ENCODE measurements at places on chromosomes 7 and 10. TPM values are rescaled to one million over a fixed set of nuclear protein-coding genes. Genes with fewer than 3 reads are reported as not detected.

DNA sequence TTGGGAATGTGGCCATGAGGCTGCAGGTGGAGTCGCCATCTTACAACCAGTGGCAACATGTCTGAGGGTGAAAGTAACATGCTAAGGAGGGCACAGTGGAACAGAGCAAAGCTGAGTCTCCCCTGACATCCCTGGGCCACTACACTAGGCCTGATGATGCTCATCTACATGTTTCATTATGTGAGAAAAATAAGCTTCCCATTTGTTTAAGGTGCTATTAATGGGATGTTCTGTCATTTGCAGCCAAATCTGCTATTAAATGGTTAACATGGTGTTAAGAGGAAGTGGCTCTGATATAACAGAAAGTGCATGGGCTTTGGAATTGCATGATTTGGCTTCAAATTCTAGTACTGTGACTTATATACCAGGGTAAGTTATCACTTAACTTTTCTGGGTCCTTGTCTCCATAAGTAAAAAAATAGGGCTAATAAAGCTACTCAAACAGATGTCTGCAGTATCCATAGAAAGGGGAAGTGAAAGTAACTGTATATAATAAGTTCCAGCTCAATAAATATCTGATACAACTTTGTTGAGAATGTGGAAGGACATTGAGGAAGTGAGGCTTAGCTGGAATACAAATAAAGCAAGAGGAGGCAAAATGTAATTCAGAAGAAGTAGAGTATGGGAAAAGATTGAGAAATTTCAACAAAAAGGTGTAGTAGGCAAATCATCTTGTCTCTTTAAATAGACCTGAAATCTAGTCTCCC lies 158.9 kb downstream of the RTKN2 start:
- no peak for DNase-seq

DNA sequence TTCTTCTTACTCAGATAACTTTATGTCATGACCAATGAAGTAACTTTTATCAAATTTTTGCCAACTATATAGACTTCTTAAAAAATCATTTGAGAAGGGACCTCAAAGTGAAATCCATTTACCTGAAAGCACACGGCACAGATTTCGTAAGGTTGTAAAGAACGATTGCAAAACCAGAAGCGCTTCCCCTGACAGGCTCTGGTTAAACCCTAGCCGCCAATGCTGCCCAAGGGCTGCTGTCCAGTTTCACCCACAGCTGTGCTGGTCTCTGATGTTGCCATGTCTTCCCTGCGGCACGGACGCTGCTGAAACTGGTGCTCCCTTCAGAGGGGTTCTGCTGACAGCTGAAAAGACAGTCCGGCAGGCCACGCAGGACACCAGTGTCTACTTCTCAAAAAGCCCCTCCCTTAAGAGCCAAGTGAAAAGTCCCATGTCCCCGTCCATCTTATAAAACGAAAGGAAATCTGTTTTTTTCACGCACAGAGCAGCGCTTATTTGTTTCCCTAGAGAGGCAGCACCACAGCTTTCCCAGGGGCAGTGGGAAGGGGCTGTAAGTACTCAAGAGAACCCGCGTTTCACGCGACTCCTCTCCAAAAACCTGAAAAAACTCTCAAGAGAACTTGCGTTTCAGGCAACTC lies 32.5 kb downstream of the GNA12 start:
- no peak for DNase-seq

DNA sequence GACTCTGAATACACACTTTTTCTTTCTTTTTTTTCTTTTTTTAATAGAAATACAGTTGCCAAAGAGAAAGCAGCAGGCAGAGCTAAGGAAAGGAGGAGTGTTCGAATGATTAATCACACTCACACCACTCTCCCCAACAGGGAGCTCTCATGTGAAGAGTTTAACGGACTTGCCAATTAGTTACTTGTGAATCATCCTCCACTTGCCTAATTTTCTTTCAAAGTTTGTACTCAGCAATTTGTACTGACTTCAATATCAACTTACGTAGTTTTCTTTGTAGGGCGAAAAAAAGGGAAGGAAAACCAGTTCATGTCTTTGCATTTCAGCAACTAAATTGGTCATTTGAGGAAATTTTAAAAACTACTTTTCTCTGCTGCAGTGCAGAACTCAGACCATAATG lies 109.2 kb downstream of the PIP4K2A start:
- DNase-seq, result no peak

- DNase-seq, result peak; percentile 92
Measured at GRCh38 chr7:1691601-1692514, 21.8 kb downstream of the ELFN1 start.

DNA sequence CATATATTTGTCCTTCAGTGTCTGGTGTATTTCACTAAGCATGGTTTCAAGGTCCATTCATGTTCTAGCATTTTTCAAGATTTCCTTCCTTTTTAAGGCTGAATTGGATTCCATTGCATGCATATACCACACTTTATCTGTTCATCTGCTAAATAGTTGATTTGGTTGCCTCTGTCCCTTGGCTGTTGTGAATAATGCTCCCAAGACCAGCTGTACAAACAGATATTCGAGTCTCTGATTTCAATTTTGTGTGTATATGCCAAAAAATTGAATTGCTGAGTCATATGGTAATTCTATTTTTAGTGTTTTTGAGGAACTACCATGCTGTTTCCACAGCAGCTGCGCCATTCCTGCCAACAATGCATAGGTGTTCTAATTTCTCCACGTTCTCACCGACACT lies 216.4 kb downstream of the NRG3 start:
- no peak for DNase-seq

- DNase-seq, result no peak
Measured at GRCh38 chr7:84058311-84059076, 136.1 kb downstream of the SEMA3A start.

GRCh38 chr10:104081998-104082397 lies 3.7 kb downstream of the COL17A1 start:
- DNase-seq, result no peak

GRCh38 chr7:127881564-127881963 lies 149.7 kb downstream of the LRRC4 start:
- no peak for DNase-seq

DNA sequence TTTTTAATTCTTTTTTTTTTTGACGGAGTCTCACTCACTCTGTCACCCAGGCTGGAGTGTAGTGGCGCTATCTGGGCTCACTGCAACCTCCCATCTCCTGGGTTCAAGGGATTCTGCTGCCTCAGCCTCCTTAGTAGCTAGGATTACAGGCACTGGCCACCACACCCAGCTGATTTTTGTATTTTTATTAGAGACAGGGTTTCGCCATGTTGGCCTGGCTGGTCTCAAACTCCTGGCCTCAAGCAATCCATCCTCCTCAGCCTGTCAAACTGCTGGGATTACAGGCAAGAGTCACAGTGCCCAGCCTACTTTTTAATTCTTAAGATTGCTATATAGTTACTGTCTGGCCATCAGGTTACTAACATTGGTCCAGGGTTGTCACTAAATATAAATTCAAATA lies 59.6 kb downstream of the ZNF277 start:
- no peak for DNase-seq

DNA sequence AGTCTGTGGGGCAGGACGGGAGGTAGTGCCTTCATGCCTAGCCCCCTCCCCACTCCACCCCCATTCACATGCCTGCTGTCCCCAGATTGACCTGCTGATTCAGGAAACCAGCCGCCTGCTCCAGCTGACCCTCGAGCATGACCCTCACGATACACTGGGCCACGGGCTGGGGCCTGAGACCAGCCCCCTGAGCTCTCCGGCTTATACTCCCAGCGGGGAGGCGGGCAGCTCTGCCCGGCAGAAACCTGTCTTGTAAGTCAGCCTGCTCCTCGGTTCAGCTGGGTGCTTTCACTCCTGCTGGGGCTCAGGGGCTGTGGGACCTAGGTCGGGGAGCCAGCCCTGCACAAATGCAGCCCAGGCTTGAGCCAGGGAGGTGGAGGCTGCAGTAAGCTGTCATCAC lies 22.4 kb downstream of the LIMK1 start:
- no peak for DNase-seq

DNA sequence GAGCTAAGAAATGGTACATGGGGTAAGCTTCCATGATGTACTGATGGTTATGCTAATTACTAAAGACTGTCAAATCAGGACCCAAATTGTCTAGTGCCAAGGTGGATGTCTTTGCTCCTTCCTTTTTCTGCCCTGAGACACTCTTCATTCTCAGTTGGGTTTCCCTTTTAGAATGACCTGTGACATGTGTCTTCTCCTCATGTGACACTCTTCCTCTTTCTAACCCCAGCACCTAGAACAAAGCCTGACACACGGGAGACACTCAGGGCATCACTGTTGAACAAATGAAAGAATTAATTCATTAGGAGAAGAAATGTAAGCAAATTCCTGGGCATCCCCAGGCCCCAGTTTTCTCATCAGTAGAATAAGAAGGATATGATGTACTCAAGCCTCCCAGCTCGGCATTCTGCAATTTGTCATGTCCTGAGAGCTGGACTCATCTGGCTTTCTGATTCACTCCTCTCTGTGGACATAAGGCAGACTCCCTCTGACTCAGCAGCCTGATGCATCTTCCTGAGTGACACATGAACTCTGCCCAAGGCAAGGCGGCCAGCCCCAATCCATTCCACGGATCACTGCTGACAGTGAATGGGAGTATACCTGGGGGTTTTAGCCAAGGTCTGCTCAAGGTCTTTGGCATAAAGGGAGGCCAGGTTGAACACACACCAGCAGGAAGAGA lies 473.8 kb downstream of the KCNMA1 start:
- no peak for DNase-seq

DNA sequence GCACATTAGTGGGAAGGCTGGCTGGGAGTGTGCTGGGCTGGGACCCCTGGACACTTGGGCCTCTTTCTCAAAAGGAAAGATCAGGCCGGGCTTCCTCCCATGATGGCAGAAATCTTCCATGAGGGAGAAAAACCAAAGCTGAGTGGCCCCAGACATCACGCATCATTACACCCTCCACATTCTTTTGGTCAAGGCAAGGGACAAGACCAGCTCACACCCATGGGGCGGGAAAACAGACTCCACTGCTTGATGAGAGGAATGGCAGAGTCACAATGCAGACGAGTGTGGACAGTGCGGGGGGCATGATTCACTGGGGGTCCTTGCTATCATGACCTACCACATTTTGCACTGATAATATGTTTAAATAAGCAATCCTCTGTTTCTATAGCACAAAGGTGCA lies 73.3 kb downstream of the CREB3L2 start:
- no peak for DNase-seq

The GCK gene
- 4.0 TPM for polyA plus RNA-seq

The ADARB2 gene
- polyA plus RNA-seq, result 2.1 TPM

The SPDYE1 gene
- 1.7 TPM for polyA plus RNA-seq

The HMX3 gene
- not detected for polyA plus RNA-seq

The FXYD4 gene
- 5.5 TPM for polyA plus RNA-seq

All from renal cortex interstitium (tissue), 15 donors.